ENCODE measurements at places on chromosomes 1 and 21.

GRCh38 chr1:228207381-228207810 is 448 bp upstream of the OBSCN start:
- no peak for DNase-seq

DNA sequence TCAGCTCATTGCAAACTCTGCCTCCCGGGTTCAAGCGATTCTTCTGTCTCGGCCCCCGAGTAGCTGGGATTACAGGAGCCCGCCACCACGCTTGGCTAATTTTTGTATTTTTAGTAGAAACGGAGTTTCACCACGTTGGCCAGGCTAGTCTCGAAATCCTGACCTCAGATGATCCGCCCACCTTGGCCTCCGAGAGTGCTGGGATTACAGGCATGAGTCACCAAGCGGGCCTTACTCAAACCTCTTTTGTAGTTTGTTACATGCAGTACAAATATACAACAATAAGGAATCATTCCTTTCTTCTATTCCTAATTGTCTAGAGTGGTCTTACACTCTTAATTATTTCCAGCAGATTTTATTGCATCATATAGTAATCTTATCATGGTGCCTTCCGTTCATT is 16.6 kb downstream of the SPATA17 start:
- DNase-seq: no peak

DNA sequence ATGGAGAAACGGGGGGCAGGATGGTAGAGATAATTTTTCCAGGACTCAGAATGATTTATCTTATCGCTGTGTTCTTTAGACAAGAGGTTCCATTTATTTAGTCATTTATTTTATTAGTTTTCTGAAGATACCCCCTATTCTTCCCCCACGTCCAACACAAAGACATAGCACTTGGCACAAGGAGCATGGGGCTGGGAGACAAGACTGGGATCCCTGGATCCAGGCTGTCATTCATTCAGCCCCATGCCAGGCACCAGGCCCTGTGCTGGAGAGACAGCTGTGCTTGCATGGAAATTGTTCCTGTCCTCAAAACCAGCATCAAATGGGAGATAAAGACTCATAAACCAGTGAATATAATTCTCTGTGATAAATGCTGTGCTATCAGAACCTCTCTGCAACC is 27.1 kb upstream of the PLXNA2 start:
- DNase-seq: no peak

GRCh38 chr1:30648408-30649000 is 74.9 kb downstream of the MATN1 start:
- no peak for DNase-seq

GRCh38 chr1:37410815-37411214 is 63.6 kb upstream of the ZC3H12A start:
- no peak for DNase-seq

DNA sequence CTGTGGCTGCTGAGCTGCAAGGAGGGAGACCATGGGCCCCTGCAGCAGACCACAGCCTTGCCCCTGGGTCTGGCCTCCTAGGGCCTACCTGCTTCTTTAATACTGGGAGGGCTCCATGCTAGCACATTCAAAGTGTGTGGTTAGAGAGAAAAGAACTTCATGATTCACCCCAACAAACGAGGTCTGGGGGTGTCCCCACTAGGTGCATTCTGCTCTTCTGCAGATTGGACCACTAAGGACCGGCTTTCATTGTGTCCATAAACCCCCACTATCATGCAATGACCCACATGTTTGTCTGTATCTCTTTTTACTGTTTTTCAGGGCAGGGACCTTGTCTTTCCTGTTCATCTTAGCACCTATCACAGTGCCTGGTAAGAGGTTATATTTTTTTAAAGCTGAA is 185.4 kb downstream of the OMA1 start:
- no peak for DNase-seq

DNA sequence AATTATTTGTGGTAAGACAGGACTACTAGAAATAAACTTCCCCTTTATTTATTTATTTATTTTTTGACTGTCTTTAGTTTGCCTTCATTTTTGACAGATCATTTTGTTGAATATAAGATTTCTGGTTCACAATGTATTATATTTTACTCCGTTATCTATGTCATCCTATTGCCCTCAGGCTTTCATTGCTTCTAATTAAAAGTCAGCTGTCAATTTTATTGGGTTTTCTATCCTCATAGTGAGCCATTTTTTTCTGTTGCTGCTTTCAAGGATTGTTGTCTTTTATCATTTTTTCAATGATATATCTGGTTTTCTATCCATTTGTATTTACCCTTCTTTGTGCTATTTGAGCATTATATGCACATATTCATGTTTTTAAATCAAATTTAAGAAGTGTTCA is 866.2 kb downstream of the LRRIQ3 start:
- no peak for DNase-seq

- DNase-seq: no peak
Observed at GRCh38 chr1:30045304-30046090, 677.9 kb downstream of the MATN1 start.

DNA sequence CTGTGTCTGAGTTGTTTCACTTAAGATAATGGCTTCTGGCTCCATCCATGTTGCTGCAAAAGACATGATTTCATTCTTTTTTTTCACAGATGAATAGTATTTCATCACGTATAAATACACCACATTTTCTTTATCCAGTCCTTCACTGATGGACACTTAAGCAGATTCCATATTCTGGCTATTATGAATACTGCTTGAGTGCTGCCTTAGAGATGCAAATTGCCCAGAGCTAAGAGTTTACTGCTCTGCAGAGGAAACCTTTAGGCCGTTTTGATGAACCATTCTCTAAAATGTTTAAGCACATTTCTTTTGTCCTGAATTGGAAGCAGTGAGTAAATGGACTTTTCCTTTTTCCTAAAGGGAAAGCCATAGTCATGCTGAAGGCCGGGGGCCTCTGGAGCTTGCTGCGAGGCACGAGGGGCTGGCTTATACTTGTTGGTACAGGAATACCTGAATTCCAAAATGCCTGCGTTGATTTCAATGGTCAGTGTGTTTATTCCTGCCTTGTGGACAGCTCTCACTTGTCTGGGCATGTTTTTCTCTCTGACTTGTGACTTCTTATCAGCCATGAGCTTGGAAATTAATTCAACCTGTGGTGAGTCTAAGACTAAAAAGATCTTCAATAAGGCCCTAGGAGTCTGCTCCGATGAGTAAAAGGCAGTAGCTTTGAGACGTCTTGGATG is 201.0 kb upstream of the MAP1LC3C start:
- no peak for DNase-seq

- no peak for DNase-seq
Observed at GRCh38 chr1:96804648-96805047, 83.1 kb downstream of the PTBP2 start.

DNA sequence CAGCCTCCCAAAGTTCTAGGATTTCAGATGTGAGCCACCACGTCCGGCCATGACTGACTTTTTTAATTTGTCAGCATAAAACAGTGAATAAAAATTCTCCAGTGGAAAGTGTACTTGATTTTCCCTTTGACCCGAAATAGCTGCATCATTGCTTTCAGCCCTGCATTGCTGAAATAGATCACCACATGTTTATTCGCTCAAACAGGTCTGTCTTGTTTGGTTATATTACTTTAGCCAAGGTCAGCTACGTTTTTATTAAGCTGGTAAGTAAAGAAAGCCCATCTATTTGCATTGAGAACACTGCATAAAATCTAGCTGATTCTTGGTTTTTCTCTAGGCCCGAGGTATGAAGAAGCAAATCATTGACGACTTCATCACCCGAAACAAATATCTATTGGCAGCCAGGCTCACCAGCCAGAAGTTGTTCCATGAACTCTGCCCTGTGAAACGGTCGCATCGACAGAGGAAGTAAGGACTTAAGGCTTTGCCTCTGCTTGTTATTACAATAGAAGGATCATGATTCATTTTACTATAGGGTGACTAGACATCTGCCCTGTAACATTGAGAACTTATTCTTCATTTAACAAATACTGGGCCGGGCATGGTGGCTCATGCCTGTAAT is 25.6 kb downstream of the AGMAT start:
- DNase-seq: no peak

- no peak for DNase-seq
Observed at GRCh38 chr21:15560383-15561056, 169.3 kb upstream of the USP25 start.

DNA sequence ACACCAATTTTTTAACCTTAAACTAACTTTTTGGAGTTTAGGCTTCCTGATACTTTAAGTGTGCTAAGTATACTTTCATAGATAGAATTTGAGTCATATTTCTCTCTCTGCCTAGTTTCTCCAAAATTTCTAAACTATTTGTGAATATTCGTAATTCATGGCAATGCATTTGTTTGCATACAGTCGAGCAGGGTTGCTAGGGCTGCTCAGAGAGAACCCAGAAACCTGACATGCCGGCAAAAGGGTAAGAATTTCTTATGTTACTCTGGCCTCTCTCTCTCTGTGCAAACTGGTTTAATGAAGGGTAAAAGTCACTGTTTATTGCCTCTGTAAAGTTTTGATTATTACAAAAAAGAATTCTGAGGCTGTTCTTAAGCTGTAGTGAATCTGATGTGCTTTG is 25.1 kb upstream of the SLC9A1 start:
- no peak for DNase-seq

DNA sequence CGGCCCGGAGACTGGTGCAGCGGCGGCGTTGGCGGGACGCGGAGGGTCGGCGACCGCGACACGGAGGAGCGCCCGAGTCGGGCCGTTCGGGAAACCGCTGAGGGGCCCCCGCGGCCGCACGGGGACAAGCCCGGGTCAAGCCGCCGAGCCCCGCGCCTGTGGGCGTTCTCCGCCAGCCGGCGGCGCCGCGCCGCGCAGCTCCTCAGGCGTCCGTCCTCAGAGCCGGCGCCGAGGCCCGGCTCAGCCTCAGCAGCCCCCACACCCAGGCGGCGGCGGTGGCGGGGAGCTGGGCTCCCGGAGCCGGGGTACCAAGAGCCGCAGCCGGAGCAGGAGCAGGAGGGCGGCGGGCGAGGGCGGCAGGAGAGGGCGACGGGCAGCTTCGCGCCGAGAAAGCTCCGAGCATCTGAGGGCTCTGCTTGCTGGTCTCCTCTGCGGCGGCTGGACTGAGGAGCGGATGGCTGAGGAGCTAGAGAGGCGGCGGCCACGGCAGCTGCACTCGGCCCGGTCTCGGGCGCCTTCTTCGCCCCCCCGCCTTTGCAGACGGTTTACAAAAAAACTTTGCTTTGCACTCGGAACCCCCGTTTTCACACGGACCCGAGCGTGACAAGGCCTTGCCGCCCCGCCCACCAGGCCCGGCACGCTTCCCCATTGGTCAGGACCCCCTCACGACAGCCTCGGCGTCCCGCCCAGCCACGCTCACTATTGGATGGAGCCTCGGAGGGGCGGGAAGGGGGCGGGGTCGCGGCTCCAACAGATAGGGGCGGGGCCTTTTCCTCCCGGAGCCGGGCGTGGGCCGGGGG is at the start of gene SLC30A1:
Gene SLC30A1, minus strand, starts transcription at position 522 of the 800 bp plus-strand sequence. CDS start 549 bp downstream, outside the sequence.
- peak; percentile 100 for DNase-seq

- DNase-seq: no peak
Observed at GRCh38 chr1:47912756-47913155, 84.4 kb downstream of the TRABD2B start.

- DNase-seq: no peak
Observed at GRCh38 chr21:38645282-38645681, 147.0 kb upstream of the ERG start.

DNA sequence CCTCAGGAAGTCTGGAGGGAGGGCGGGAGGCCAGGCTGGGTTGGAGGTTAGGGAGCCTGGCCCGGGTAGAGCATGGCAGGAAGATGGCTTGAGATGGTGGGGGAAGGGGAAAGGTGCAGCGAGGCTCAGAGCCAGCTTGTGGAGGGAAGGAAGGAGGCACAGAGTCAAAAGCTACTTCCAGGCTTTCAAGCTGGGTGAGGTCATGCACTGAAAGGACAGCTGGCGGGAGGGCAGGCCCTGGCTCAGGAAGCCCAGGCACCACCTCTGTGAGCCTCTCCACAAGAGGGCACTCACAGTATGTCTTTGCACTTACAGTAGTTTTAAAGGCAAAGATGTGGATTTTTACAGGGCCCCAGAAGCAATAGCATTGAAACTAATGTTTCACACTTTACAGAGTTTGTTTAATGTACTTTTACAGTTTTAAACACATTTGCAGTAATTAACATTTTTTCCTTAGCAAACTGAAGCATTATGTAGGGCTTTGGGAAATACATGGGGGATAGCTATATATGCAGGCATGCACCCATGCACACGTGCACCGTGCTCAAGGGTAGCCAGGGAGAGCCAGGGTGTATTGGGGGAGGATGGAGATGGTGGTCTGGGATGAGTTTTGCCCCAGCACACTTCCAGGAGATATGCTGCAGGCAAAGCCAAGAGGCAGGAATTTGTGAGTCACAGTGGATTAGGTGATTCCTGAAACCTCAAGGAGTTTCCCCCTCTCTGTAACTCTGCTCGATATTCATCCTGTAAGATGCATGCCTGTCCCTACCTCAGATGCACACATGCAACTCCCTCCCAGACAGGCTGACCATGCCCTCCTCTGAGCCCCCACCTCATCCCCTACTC is 6.1 kb upstream of the ADAM15 start:
- no peak for DNase-seq

GRCh38 chr21:38142224-38142623 is 114.6 kb upstream of the KCNJ15 start:
- DNase-seq: no peak

- DNase-seq: no peak
Observed at GRCh38 chr1:70485624-70486023, 74.6 kb downstream of the CTH start.

All from stimulated activated CD8-positive, alpha-beta memory T cell treated with anti-CD3 and anti-CD28 coated beads, Interleukin-15, amount 100 ng/mL, for 1 hour (primary cell).